ENCODE measurements at places on chromosomes 3 and 15. TPM values are rescaled to one million over a fixed set of nuclear protein-coding genes. Genes with fewer than 3 reads are reported as not detected.

ZDHHC19 gene
- total RNA-seq, result not detected

- H3K27ac ChIP-seq, result no peak overlapping the region
- no peaks in the 10 kb centered on the region for H3K27me3 ChIP-seq
- H3K36me3 ChIP-seq, result no peaks in the 10 kb centered on the region
- H3K4me1 ChIP-seq, result no peaks in the 10 kb centered on the region
- H3K4me3 ChIP-seq, result no peak overlapping the region
- no peak for DNase-seq
Measured at GRCh38 chr15:89827829-89828228, 13.2 kb upstream of the ANPEP start.

DNA sequence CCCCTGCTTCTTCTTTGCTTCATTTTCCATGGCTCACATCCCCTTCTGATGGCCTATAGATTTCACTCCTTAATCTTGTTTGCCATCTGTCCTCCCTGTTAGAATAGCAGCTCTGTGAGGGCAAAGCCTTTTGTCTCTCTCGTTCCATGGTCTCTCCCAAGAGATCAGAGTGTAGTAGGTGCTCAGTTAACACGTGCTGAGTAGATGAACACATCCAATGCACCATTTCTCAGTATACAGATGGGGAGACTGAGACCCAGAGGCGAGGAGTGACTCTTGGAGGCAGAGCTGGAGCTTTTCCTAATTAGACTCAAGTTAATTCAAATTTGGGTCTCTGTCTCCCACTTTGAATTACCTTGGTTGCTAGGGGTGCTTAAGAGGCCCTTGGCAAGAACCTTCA lies 4.2 kb downstream of the PAQR5 start:
- H3K27ac ChIP-seq, result no peak overlapping the region
- peaks cover 39% of the 10 kb centered on the region for H3K27me3 ChIP-seq
- no peak for DNase-seq
- H3K36me3 ChIP-seq, result no peaks in the 10 kb centered on the region
- H3K4me3 ChIP-seq, result no peak overlapping the region

DNA sequence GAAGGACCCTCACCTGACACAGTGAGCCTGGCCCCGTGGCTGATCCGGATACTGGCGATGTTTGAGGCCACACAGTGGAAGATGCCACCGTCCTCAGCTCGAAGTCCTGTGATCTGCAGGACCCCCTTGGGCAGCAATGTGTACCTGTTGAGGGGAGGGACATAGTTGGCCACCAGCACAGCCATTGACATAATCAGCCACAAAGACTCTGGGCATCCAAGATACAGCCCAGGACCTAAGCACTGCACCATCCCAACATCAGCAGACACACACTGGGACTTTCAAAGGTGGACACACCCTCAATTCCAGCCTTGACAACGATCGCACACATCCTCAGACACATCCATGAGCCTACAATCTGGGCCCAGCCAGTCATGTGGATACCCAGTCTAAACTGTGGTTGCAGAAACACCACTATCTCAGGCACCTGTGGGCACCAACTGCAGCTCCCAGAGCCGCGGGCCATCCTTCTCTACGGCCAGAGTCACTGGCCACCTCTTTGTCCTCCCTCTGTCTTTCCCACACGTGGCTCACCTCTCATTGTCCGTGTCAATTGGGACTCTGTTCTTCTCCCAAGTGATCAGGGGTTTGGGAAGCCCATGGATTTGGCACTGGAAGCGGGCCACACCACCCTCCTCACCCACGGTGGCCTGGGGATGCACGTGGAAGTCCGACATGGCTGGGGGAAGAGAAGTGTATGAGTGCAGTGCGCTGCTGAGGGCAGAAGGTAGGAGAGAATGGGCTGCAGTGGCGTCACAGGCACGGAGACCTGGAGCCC lies 31.0 kb downstream of the RNU5B-1 start:
- peaks cover 6% of the 10 kb centered on the region for H3K27me3 ChIP-seq
- H3K36me3 ChIP-seq, result no peaks in the 10 kb centered on the region
- H3K4me3 ChIP-seq, result no peak overlapping the region
- peaks cover 4% of the 10 kb centered on the region for H3K4me1 ChIP-seq
- no peak overlapping the region for H3K27ac ChIP-seq
- no peak for DNase-seq

DNA sequence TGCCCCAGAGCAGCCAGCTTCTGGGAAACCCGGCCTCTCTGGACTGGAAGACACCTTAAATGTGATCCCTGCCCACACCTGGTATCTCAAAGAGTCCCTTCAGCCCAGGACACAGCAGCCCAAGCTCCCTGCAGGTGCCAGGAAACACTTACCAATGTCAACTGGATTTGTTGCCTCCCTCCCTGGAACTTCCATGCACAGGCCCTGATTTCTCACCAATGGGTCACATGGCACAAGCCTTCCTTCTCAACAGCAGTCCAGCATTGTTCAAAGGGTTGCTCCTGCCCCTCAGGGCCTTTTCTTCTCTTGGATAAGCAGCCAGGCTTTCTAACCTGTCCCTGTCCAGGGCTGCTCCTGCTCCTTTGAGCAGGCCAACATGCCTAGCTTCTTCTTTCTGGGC lies 31.6 kb downstream of the ANP32A start:
- no peak overlapping the region for H3K4me3 ChIP-seq
- DNase-seq, result no peak
- H3K36me3 ChIP-seq, result peaks cover 12% of the 10 kb centered on the region
- H3K4me1 ChIP-seq, result peaks cover 80% of the 10 kb centered on the region

Data from activated CD8-positive, alpha-beta memory T cell treated with anti-CD3 and anti-CD28 coated beads, Interleukin-2, amount 10 ng/mL, durations not matched to agents 7 days and 5 days (primary cell).